Aorta (tissue), 5 donors: ENCODE measurements at places on chromosomes 7 and 10. TPM values are rescaled to one million over a fixed set of nuclear protein-coding genes. Genes with fewer than 3 reads are reported as not detected.
A peak's percentile ranks its signal among the peaks of the same experiment; 100 is the strongest.

DNA sequence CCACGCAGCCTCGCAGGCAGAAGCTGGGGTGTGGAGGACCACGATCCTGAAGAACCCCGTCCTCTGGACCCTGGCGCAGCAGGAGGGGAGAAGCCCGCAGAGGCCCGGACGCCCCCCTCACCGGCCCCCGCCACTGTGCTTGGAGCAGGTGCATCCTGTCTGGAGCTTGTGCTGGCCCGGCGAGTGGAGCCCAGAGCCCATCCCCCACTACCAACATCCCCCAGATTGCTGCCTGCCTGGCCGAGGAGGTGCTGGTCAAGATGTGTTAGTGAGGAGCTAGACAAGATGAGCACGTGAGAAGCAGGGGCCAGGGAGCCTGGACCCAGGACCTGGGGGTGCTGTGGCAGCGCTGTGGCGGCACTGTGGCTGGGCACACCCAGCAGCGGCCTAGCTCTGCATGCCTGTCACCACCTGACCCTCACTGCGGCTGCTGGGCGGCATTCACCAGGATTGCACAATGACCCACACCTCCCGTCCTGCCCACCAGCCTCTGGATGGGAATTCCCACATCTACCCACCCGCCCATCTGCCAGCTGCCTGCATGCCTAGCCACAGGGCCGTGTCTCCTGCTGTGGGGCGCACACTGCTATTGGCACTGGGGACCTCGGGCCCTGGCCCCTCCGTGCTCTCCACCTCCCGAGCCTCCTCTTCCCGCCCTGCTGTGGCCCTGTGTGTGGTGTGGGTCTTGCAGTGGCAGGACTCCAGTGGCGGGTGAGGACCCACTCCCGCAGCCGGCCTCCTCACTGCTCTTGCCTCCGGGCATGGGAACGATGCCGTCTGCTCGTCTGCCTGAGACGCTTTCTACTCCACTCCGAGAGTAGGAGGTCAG lies 11.8 kb downstream of the GPR146 start:
- DNase-seq, result no peak

The WDFY4 gene
- 15.0 TPM for total RNA-seq

DNA sequence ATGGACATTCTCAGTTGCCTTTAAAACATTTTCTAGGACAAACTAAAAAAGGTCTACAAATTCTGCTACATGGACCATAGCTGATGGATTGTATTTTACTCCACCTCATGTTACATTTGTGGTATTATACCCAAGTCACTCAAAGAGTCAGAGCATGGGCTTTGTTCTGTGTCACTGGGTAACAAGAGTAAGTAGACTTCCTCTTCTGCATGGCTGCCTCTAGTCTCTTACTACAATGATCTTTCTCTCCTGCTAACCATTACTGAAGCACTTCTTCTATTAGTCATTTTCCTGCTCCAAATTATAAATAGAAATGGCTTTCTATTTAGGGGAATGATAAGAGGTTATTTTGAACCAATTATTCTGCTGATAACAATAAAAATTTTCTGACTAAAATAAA lies 727.4 kb upstream of the NRP1 start:
- no peak for DNase-seq

DNA sequence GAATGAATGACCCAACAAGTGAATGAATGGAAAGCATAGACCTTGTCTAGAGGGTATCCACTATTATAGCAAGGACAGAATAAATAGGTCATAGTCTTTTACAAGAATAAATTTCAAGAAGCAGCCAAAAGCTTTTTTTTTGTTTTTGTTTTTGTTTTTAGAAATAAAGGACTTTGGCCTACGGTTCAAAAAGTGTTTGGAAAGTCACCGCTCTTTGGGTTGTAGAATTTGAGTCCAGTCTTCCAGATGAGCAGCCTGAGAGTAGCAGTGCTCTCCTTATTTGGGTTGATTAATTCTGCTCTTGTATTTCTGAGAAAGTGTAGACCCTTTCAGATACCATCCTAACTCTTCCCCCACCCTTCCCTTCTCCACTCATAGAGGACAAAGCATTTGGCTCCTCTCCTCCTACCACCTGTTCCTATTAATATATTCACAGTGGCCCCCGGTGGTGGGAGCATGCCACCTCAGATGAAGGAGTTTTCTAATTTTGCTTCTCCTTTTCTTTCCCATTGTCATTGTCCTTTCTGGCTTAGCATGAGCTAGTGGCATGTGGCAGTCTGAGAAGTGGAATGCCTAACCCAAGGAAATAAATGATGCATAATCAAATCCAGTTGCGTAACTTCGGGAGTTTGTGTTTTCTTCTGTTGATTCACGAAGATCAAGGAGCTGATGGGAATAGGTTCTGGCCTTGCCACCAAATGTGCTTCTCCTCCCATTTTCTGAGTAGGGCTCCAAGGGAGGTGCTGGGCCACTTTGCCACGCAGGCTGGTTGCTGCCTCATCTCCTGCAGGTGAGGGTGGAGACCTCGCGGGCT lies 114.7 kb downstream of the CHN2 start:
- no peak for DNase-seq

- peak; percentile 14 for DNase-seq
Measured at GRCh38 chr7:1679966-1680730, 10.1 kb downstream of the ELFN1 start.

The PNLIP gene
- total RNA-seq, result 2.3 TPM

DNA sequence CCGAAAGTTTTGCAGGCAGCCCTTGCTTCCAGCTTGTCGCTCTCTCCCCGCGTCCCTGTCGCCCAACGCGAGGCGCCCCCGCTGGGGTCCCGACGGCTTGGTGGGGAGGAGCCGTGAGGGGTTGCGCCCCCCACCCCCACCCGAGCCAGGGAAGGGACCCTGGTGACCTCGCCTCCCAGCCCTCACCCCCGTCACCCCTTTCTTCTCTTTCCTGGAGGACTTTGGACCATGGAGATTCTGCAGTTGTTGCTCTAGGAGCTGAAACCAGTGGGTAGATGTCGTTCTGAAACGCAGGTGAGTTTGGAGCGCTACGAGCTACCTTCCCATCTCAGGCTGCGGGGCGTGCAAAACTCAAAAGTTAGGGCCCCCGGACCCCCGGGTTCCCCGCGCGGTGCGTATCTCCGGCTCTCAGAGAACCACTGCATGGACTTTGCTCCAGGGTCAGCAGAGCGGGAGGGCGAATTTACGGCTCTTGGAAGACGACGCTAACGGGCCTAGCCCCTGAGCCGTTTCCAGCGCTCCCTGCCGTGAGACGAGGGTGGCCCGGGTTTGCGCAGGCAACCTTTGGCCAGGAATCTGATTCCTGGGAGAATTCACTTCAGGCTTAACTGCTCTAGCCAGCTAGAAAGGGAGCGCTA lies 684 bp upstream of the ATXN7L1 start:
- DNase-seq, result peak; percentile 56

The WDR86 gene
- 4.4 TPM for total RNA-seq

- no peak for DNase-seq
Measured at GRCh38 chr10:61125560-61126170, 181.7 kb upstream of the RHOBTB1 start.

The GFRA1 gene
- 27.1 TPM for total RNA-seq

DNA sequence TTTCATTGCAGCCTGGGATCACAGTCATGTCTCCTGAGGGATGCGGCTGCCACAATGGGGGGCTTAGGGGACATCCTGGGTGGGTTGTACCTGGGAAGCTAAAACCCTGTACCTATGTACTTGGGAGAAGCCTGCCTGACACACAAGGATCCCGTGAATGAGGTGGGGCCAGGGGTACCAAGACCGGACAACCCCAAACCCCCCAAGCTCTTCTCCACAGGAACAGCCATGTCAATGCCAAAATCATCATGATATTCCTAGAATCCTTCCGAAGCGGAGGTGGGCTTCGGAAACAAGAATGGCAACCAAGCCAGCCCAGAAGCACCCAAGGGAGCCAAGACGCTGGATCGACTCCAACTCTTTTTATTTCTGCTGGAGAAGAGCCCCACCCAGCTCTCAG lies 260.3 kb upstream of the TCERG1L start:
- no peak for DNase-seq

- DNase-seq, result peak; percentile 61
Measured at GRCh38 chr7:139937715-139938114, 108.7 kb downstream of the TBXAS1 start.

- no peak for DNase-seq
Measured at GRCh38 chr10:17607603-17608332, 9.4 kb downstream of the HACD1 start.

DNA sequence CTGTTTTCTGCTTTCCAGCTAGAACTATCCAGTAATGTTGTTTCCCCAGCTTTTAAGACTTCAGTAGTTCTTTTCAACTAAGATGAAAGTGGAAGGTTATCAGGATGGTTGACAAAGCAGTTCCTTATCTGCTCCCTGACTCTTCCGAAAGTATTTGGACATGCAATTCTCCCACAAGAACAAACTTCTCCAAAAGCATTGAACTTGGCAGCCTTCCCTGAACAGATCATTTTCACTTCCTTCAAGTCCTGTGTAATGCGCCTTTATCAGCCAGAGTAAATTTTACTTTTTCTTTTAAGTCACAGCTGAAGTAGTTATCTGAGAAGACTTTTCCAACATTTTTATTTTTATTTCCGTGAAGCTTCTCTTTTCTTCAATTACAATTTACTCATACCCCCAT lies 39.7 kb downstream of the CDC14C start:
- no peak for DNase-seq

- DNase-seq, result no peak
Measured at GRCh38 chr7:30193336-30193943, 58.7 kb downstream of the MTURN start.

DNA sequence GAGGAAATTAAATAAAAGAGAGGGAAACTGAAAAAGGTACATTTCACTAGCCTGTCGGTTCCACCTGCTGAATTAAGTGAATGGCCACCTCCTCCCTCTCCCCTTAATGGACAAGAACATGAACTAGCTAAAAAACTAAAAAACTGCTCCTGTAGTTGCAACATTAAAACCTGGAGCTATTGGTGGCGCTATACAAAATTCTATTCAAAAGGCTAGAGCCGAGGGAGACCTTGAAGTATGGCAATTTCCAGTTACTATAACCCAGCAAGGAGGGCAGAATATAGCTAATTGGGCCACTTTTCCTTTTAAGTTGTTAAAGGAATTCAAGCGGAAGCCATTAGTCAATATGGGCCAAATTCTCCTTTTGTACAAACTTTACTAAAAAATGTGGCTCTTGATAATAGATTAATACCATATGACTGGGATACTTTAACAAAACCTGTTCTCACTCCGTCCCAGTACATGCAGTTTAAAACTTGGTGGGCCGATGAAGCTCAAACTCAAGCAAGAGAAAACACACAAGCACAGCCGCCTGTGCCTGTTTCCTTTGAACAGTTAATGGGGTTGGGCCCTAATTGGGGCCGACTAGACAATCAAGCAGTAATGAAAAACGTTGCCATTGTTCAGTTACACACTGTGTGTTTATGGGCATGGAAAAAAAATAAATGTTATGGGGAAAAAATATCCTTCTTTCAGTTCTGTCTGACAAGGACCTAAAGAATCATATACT lies 6.5 kb upstream of the CHST3 start:
- DNase-seq, result no peak

The PRLHR gene
- not detected for total RNA-seq

DNA sequence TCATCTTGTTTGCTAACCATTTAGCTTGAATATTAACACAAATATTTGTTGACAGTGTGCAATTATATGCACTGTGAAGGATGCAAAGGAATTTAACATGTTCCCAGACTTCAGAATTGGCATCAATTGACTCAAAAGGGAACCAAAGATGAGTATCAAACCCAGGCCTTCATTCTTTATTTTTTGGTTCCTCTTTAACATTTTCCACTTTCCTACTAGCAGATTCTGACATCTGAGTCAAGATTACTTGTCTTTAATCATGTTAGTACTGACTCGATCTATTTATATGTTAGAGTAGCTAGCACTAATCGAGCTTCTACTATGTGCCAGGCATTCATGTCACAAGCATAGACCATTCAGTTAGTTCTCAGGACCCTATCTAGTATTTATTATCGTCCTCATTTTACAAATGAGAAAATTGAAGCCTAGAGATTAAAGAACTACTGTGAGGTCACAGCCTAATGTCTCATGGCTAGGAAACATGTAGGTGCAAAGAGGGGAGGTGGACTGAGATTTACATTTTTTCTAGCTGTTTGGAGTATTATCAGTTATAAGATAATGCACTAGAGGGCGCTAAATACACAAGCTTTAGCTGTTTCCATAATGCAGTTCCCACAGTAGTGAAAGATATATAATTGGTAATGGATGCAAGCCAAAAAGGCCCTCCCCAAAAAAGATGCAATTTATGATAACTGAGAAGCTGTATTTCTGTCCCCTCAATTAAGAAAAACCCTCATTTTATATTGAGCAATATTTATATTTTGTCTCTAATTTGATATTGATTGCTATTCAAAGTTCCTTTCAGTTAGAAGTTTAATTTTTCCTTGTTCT lies 32.9 kb upstream of the KMT2E start:
- no peak for DNase-seq

GRCh38 chr7:116446212-116446855 lies 53.2 kb upstream of the CAV2 start:
- no peak for DNase-seq

DNA sequence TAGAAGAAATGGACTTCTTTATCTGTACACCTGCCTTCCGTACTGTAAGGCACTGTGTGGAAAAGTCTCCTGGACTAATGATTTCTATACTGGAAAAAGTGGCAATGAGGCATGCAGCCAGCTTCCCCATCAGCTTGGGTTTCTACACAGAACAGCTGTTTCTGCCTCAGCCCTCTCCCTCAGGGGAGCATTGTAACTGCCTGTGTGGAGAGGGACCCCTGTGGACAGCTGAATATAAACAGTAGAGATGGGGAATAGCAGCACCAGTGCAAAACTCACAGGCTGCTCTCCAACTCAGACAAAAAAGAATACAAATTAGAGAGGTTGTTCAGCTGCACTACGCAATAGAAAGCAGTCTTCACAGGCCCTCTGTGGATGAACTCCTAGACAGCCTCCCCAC lies 451.3 kb upstream of the MBL2 start:
- DNase-seq, result no peak

The ADIRF gene
- 520 TPM for total RNA-seq

DNA sequence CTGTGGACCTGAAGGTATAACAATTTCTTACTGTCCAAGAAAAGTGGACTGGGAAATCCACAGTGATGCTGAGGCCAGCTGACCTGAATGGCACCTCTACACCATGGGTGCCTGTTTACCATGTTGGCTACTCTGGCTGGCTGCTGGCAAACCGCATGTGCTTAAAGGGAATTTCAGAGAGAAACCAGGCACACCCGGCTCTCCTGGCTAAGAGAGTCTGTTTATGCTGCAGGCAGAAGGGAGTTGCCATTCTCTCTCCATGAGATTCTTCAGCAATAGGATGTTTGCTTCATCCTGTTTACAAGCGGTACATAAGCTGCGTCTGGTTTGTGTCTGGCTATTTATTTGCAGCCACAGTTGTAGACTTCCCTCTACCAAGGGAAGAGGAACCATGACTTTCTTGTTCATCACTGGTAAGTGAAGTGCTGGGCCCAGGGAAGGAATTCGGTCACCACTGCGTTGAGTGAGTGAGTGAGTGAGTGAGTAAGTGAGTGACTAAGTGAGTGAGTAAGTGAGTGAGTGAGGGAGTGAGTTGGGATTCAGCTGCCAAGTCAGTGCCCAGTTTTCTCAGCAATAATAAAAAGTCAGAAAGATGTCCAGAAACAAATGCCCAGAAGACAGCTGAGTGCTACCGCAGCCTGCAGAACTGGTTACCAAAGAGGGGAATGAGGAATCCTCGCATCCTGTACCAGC lies 90.4 kb downstream of the COBL start:
- DNase-seq, result no peak

GRCh38 chr7:77434570-77435275 lies 18.6 kb upstream of the GSAP start:
- no peak for DNase-seq

The STAM gene
- 21.8 TPM for total RNA-seq

- DNase-seq, result no peak
Measured at GRCh38 chr10:89475591-89475998, 59.8 kb downstream of the SLC16A12 start.
